ENCODE measurements at places on chromosomes 16 and 17. TPM values are rescaled to one million over a fixed set of nuclear protein-coding genes. Genes with fewer than 3 reads are reported as not detected.
A peak's percentile ranks its signal among the peaks of the same experiment; 100 is the strongest.

DNA sequence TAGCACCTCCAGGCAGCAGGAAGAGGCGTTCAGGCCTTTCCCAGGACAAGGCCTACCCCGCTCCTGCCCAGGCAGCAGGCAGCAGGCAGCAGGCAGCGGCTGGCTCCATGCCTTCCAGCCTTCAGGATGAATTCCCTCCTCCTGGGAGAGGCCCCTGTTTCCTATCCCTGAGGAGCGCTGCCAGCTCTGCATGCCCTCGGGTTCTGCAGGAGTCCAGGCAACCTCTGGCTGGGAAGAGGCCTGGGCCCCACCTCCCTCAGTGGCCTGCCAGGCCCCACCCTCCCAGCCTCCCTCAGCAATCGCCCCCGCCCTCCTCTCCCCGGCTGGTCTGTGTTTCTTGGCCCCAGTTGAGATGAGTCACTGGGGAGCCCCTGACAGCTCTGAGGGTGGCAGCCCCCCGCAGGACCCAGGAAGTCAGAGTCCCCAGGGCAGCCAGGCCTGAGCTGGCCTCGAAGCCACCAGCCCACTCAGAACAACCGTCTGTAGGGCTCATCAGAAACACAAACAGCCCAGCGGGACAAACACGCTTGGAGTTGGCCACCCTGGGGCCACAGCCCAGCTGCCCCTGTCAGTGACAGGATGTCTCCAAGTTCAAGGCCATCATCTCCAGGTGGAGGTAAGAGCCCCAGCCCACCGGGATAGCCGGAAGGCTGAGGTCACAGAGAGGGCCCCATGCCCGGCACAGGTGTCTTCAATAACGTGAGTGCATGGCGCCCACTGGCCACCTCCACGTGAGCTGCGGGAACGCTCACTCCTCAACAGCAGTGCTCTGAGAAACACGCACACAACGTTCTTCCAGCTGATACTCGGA, 39.5 kb upstream of the CIBAR2 start:
- no peak overlapping the region for H3K27ac ChIP-seq
- DNase-seq = no peak
- no peaks in the 10 kb centered on the region for H3K36me3 ChIP-seq
- H3K27me3 ChIP-seq = peaks cover 4% of the 10 kb centered on the region
- H3K4me3 ChIP-seq = no peak overlapping the region

GRCh38 chr17:40251576-40251975, 32.5 kb downstream of the WIPF2 start:
- no peak overlapping the region for H3K27ac ChIP-seq
- DNase-seq = no peak
- peaks cover 4% of the 10 kb centered on the region for H3K4me1 ChIP-seq
- H3K4me3 ChIP-seq = no peak overlapping the region
- H3K27me3 ChIP-seq = no peaks in the 10 kb centered on the region
- no peaks in the 10 kb centered on the region for H3K36me3 ChIP-seq

GRCh38 chr17:7509937-7510336, 25.8 kb downstream of the POLR2A start:
- no peak for DNase-seq
- peaks cover 6% of the 10 kb centered on the region for H3K4me1 ChIP-seq
- H3K27me3 ChIP-seq = no peaks in the 10 kb centered on the region
- peaks cover 32% of the 10 kb centered on the region for H3K36me3 ChIP-seq

DNA sequence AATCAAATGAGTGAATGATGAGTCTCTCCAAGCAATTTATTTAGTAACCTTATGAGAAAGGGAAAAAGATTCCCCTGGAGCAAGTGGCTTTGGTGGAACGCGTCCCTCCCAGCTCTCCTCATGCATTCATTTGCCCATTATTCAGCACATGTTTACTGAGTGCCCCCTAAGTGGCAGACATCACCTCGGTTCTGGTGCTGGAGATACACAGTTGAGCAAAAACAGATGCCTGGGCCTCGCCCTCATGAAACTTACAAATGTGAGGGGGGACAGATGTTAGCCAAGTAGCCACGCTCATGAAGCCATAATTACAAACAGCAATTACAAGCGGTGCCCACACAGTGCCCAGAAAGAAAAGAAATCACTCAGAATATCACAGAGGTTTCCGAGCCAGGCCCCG, 45.1 kb upstream of the CIBAR2 start:
- H3K4me3 ChIP-seq = peak overlapping the region; percentile 86
- peaks cover 18% of the 10 kb centered on the region for H3K4me1 ChIP-seq
- no peak for DNase-seq
- no peaks in the 10 kb centered on the region for H3K27me3 ChIP-seq
- no peaks in the 10 kb centered on the region for H3K36me3 ChIP-seq

DNA sequence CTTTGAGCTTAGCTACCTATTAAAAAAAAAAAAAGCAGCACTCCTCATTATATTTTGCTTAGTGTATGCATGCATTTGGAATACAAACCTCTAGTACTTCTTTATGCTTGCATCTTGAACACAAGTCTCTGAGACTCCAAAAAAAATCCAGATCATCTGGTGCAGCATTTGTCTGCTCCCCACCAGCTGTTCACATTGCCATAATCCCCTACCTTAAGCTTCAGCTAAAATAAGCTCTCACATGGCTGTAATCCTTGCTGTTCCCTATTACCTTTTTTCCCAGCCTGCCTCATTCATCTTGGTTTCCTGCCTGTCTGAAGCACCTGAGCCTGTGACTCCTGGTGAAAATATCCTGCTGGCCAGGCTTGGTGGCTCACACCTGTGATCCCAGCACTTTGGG, 7.5 kb upstream of the NFATC2IP start:
- no peaks in the 10 kb centered on the region for H3K27me3 ChIP-seq
- DNase-seq = no peak
- H3K4me1 ChIP-seq = peaks cover 14% of the 10 kb centered on the region
- H3K27ac ChIP-seq = peak overlapping the region; percentile 75
- H3K36me3 ChIP-seq = no peaks in the 10 kb centered on the region

- peaks cover 12% of the 10 kb centered on the region for H3K27me3 ChIP-seq
- DNase-seq = no peak
- no peaks in the 10 kb centered on the region for H3K4me1 ChIP-seq
- H3K4me3 ChIP-seq = no peak overlapping the region
- no peaks in the 10 kb centered on the region for H3K36me3 ChIP-seq
These were observed 85.7 kb upstream of the XYLT1 start for GRCh38 chr16:17556276-17557052.

- DNase-seq = no peak
- H3K27ac ChIP-seq = no peak overlapping the region
- H3K36me3 ChIP-seq = no peaks in the 10 kb centered on the region
- H3K27me3 ChIP-seq = peaks cover 24% of the 10 kb centered on the region
- peaks cover 2% of the 10 kb centered on the region for H3K4me1 ChIP-seq
These were observed 19.7 kb downstream of the IGF2BP1 start for GRCh38 chr17:49016775-49017463.

GRCh38 chr16:10933865-10934264, 8.4 kb downstream of the DEXI start:
- H3K27ac ChIP-seq = peak overlapping the region; percentile 10
- no peak overlapping the region for H3K4me3 ChIP-seq
- peaks cover 53% of the 10 kb centered on the region for H3K4me1 ChIP-seq

DNA sequence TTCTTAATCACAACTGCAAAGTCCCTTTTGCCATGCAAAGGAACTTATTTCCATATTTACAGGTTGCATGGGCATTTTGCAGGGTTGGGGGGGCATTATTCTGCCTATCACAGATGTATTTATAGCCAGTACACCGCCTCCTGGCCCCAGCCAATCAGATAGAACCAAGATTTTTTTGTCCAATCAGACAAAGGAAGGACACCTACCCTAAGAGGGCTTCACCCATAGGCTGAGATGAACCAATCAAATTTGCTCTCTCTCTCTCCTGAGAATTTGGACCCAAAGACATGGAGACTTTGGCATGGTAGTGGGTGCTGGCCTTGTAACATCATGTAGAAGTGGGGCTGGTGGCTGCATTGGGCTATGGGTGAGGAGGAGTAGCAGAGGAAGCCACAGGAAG, 3.9 kb upstream of the KCNG4 start:
- H3K27me3 ChIP-seq = peaks cover 38% of the 10 kb centered on the region
- no peak overlapping the region for H3K4me3 ChIP-seq
- DNase-seq = no peak
- no peak overlapping the region for H3K27ac ChIP-seq
- H3K4me1 ChIP-seq = no peaks in the 10 kb centered on the region

- no peaks in the 10 kb centered on the region for H3K36me3 ChIP-seq
- H3K27ac ChIP-seq = no peak overlapping the region
- H3K27me3 ChIP-seq = peaks cover 49% of the 10 kb centered on the region
- DNase-seq = no peak
- H3K4me3 ChIP-seq = no peak overlapping the region
These were observed 132.3 kb upstream of the FAM20A start for GRCh38 chr17:68733241-68734176.

The PPP1R27 gene
- not detected for total RNA-seq

GRCh38 chr17:80545499-80545826, 825 bp downstream of the RPTOR start:
- DNase-seq = no peak
- H3K4me1 ChIP-seq = peaks cover 14% of the 10 kb centered on the region
- no peaks in the 10 kb centered on the region for H3K36me3 ChIP-seq
- H3K4me3 ChIP-seq = peak overlapping the region; percentile 79
- peaks cover 8% of the 10 kb centered on the region for H3K27me3 ChIP-seq

The BIRC5 gene
- 100 TPM for total RNA-seq

DNA sequence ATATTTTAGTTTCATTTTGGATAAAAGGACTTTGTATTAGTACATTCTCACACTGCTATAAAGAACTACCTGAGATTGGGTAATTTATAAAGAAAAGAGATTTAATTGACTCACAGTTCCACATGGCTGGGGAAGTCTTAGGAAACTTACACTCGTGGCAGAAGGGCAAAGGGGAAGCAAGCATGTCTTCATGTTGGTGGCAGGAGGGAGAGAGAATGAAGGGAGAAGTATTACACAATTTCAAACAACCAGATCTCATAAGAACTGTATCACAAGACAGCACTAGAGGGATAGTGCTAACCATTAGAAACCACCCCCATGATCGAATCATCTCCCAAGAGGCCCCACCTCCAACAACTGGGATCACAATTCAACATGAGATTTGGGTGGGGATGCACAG, 142.9 kb downstream of the USP31 start:
- H3K27ac ChIP-seq = no peak overlapping the region
- no peak overlapping the region for H3K4me3 ChIP-seq
- no peak for DNase-seq
- peaks cover 40% of the 10 kb centered on the region for H3K27me3 ChIP-seq
- no peaks in the 10 kb centered on the region for H3K4me1 ChIP-seq

GRCh38 chr17:17044846-17045561, 2.7 kb downstream of the MPRIP start:
- H3K4me3 ChIP-seq = peak overlapping the region; percentile 96
- DNase-seq = no peak
- H3K27ac ChIP-seq = peak overlapping the region; percentile 90
- H3K36me3 ChIP-seq = no peaks in the 10 kb centered on the region

DNA sequence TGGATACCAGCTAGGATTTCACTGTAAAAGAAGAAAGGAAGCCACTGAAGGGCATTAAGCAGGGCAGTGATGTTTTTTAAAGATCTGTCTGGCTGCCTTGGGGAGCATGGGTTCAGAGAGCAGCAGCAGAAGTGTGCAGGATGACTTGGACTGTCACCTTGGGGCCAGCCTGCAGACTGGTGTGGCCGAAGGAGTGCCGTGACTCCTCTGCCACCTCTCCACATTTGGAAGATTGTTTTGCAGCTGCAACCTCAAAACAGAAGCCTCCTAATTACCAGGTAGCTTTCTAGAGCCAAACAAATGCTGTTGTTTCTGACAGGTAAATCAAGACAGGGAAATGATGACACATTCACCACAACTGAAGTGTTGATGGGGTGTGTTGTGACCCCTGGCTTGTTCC, 681.4 kb downstream of the WWOX start:
- H3K27me3 ChIP-seq = no peaks in the 10 kb centered on the region
- H3K27ac ChIP-seq = peak overlapping the region; percentile 79
- peaks cover 4% of the 10 kb centered on the region for H3K36me3 ChIP-seq
- no peak overlapping the region for H3K4me3 ChIP-seq
- DNase-seq = no peak

DNA sequence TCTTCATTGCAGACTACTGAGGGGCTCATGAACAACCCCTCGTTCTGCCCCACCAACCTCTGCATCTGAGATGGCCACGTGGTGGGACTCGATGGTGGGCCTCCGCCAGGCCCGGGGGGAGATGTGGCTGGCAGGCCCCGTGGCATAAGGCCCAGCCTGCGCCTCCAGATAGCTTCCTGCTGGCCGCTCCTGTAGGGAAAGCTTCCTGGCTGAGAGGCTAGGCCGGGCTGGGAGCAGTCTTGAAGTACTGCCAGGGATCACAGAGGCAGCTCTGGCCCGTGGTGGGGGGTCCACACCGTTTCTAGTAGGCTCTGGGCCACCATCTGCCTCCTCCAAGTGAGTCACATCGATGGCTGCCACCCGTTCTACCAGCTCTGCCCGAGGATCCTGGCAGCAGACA, 7.6 kb downstream of the CAMKK1 start:
- no peaks in the 10 kb centered on the region for H3K36me3 ChIP-seq
- H3K4me3 ChIP-seq = no peak overlapping the region
- DNase-seq = no peak
- no peak overlapping the region for H3K27ac ChIP-seq
- peaks cover 6% of the 10 kb centered on the region for H3K4me1 ChIP-seq

GRCh38 chr17:83137523-83137922, 58.1 kb downstream of the METRNL start:
- peaks cover 7% of the 10 kb centered on the region for H3K36me3 ChIP-seq
- no peaks in the 10 kb centered on the region for H3K4me1 ChIP-seq
- H3K27me3 ChIP-seq = peaks cover 3% of the 10 kb centered on the region
- peak; percentile 26 for DNase-seq
- H3K27ac ChIP-seq = no peak overlapping the region

The BEAN1 gene
- total RNA-seq = not detected

The TP53TG3B gene
- not detected for total RNA-seq

The ITGB3 gene
- not detected for total RNA-seq

The CAMKK1 gene
- total RNA-seq = 3.3 TPM

All from natural killer cell treated with Interleukin-12 subunit alpha and Interleukin-12 subunit beta and Interleukin-15 and Interleukin-18, amount 100 ng/mL, for 72 hours (primary cell).